ENCODE measurements at places on chromosomes 6 and 20. TPM values are rescaled to one million over a fixed set of nuclear protein-coding genes. Genes with fewer than 3 reads are reported as not detected.

GRCh38 chr6:170102038-170102437 lies 188.8 kb downstream of the DLL1 start:
- DNase-seq, result no peak

DNA sequence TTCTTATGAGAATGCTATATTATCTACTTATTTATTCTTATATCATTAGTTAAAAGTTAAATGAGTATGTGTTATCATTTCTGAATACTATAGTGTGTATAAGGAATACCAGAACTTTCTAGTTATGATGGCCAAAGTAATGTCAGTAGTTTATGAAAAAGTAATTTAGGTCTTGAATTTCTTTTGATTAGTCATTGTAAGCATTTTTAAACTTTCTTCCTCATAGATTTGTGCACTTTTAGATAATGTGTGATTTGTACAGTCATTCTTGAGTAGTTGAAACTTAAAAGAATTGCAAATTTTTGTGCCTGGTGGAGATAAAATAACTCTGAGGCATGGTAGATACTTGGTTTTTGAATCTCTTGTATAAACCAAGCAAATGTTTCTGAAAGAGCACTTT lies 311.3 kb downstream of the CDKAL1 start:
- DNase-seq, result no peak

DNA sequence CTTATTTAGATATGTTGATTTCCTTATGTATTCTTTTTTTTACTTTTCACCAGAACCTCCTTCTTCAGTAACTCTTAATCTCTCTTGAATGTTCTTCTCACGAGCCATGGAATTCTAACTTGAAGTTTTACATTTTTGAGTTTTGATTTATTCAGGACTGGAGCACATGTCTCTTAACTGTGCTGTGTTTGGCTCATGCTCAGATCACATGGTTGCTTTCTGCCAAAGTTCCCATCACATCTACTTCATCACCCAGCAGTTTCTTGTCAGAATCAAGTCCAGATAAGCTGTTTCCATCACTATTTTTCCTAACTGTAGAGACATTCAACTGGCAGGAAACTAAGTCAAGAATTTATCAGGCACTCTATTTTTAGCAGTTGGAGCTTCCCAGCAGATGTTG lies 31.7 kb downstream of the SLC35A1 start:
- DNase-seq, result no peak

DNA sequence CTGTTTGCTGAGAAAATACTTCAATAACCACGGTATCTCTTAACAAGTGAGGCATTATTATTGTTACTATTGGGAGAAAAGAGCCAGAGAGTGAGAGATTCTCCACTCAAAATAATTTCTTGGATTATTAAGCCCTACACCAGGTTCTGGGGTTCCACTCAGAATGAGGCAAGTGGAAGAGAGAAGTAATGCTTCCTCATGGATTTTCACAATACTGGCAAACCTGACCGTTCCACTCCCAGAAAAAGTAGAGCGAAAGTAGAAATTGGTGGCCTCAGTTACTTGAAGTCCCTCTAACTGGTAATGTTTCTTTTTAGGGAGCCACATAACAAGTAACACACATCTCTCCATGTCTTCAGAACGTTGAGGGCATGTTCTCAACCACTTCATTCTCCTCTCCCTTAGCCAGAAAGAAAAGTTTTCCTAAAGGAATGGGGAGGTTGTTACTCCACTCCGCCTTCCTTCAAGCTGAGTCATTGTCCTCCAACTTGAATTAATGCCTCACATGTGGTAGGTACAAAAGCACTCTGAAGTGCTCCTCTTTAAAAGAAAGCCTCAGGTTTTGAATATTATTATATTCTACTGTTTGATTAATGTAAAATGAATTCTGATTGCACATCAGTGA lies 1.9 kb downstream of the BAG2 start:
- peak; percentile 87 for DNase-seq

DNA sequence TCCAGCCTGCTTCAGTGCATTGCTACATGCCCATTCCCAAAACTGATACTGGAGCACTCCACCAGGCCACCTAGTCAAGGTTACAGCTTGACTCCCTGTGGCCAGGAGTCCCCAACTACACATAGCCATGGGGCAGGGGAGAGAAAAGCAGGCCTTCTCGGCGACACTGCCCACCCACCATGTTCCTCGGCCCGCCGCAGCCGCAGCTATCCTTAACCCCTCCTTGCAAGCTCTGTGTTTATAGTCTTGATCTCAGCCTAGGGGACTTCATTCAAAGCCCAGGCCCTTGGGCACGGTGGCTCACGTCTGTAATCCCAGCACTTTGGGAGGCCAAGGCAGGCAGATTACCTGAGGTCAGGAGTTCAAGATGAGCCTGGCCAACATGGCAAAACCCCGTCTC lies 39.2 kb upstream of the FAM50B start:
- DNase-seq, result no peak

GRCh38 chr20:11140359-11140758 lies 466.6 kb upstream of the JAG1 start:
- DNase-seq, result peak; percentile 57

DNA sequence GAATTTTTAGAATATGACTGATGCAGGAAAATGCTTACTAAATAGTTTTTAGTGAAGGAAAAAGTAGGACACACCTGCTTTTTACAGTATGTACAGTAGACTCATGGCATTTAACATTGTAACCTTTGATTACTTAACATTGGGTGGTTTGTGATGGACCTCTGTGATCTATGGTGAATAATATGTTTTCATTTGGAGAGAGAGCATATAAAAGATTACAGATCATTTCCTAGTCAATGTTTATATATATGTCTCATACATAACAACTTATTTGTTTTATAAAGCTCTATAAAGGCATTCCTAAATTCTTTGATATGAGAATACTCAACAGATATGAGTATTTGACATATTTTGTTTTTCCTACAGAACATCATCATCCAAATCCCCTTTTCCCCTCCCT lies 129.3 kb upstream of the PDE7B start:
- no peak for DNase-seq

- peak; percentile 81 for DNase-seq
Observed at GRCh38 chr6:45420083-45420908, 42.6 kb upstream of the SUPT3H start.

GRCh38 chr20:1661542-1662299 lies 4.1 kb upstream of the SIRPG start:
- DNase-seq, result no peak

DNA sequence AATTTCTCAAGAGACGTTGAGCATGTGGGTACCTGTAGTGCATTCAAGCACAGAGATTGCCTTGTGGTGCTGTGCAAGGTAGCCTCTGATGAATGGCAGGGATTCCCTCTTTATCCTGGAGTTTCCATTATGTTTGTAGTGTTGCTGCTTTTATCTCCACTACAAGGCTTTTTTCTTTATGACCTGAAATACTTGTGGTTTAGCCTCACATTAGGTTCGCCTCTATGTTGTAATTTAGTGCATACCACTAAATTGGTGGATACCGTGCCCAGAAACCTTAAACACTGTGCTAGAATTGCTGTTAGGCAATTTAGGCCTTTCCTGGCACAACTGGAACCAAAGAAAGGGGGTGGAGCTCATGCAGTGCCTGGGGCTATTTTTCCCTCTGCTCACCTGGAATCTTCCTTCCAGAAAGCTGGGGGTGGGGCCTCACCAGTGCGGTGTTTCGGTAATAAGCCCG lies 76.8 kb downstream of the NCOA7 start:
- peak; percentile 86 for DNase-seq

GRCh38 chr6:15827496-15828255 lies 164.8 kb upstream of the DTNBP1 start:
- no peak for DNase-seq

DNA sequence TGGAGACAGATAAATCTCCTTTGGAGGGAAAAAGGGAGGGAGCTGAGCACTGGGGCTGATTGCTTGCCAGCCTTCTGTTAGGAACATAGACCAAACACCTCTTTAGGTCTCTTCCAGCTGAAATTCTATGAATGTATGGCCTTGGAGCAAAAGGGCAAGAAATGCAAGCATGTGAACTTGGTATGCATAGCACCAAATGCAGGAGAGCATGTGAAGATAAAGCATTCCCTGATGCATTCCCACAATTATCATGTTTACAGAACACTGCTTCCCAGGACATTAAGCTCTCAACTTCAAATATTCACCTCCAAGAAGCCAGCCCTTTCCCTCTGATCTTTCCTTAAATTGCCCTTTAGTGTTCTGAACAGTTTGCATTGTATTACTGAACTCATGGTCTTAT lies 15.6 kb downstream of the RIPOR2 start:
- DNase-seq, result no peak

CNR1 gene
- total RNA-seq, result not detected

VGLL2 gene
- total RNA-seq, result not detected

SSTR4 gene
- not detected for total RNA-seq

MOG gene
- not detected for total RNA-seq
